ENCODE measurements at places on chromosomes 16 and 17.

GRCh38 chr16:15599303-15600070 lies 43.5 kb downstream of the MARF1 start:
- DNase-seq = no peak

DNA sequence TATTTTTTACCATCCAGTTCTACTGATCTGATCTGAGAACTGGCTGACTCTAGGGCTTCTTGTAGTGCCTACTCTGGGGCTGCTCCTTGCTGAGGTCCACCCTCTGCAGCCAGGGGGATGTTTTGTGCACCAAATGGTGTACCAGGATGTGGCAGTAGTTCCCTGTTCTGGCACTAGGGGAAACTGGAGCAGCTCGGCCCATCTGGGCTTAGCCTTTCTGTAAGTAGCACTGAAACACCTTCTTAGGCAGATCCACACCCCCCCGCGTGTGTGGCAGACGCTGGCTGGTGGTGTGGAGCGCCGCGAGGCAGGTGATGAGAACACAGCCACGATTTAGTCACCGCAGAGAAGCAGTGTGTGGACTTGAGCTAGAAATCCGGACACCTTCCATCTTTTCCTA lies 17.0 kb downstream of the DUSP14 start:
- no peak for DNase-seq

DNA sequence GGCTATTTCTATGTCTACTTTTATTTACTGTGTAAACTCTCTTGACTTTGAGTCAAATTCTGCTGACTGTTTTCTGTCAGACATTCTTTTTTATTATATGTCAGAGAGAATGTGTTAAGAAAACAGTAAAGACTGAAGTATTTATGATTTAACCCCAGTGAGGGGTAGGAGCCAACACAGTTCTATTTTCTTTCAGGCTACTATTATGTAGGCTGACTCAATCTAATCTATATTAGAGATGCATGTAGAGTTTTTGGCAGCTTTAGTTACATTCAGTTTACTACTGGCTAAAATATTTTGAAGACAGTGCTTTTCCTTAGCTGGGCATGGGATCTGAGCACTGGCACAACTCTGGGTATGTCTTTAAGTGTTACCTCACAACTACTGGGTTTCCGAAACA lies 1108.0 kb downstream of the CDH11 start:
- no peak for DNase-seq

DNA sequence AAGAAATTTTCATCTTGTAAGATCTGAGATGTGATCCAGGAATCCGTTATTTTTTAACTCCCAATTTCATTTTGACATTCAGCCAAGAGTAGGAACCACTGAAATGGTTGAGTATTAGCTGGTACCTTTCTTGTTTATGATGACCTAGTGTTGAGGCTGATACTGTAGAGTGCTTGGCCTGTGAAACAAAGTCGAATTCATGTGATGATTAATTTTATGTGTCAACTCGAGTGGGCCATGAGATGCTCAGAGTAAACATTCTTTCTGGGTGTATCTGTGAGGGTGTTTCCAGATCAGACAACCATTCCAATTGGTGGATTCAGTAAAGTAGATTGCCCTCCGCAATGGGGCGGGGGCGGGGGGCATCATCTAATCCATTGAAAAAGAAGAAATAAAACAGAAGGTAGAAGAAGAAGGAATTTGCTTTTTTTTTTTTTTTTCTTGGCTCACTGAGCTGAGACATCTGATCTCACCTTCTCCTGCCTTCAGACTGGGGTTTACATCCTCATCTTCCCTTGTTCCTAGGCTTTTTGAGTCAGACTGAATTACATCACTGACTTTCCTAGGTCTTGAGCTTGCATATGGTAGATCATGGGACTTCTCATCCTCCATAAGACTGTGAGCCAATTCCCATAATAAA lies 264.6 kb upstream of the KCNJ16 start:
- no peak for DNase-seq

- DNase-seq = no peak
Observed at GRCh38 chr16:79850348-79850747, 249.8 kb upstream of the MAF start.

DNA sequence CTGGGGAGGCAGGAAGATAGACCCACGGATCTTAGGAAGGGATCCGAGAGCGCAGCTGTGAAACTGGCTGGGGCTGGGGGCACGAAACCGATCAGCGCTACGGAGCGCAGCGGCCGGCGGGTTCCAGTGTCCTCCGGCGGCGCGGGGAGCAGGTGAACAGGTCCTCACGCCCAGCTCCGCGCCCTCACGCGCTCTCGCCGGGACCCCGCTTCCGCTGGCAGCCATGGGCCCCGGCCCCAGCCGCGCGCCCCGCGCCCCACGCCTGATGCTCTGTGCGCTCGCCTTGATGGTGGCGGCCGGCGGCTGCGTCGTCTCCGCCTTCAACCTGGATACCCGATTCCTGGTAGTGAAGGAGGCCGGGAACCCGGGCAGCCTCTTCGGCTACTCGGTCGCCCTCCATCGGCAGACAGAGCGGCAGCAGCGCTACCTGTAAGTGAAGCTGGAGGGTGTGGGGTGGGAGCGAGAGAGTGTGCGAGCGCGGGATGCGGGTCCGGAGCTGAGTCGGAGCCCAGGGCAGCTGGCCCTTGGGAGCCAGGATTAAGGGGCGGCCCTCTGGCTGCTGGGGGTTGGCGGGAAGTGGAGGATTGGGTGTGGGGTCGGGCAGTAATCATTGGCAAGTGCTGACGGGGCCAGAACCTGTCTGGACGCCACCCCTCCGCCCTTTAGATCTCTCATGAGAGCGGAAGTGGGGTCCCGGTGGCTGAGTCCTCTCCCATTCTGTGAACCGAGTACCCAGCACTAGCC lies 479 bp downstream of the ITGA3 start:
- peak; percentile 65 for DNase-seq

DNA sequence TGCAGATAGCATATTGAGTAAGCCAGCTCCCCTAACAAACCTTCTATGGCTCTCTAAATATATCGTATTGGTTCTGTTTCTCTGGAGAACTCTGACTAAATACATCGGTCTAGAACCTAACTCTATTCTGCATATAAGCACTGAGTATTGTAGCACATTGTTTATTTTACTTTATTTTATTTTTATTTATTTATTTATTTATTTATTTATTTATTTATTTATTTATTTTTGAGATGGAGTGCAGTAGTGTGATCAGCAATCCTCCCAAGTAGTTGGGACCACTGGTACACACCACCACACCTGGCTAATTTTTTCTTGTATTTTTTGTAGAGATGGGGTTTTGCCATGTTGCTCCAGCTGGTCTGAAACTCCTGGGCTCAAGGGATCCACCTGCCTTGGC lies 28.9 kb upstream of the HELZ start:
- no peak for DNase-seq

DNA sequence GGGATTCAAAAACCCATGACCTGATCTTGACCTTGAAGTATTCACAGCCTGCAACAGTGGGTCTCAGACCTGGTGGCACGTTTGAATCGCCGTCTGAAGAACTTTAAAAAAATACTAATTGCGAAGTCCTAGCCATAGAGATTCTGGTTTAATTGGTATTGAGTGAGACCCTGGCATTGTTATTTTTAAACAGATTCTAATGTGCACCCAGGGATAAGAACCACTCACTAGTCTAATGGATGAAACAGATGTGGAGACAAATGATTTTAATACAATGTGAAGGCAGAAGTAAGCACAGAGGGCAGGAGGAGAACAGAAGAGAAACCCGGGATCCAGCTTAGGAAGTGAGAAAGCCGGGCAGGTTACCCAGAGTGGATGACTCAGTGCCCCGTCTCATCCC lies 21.2 kb downstream of the TMEM98 start:
- DNase-seq = no peak

DNA sequence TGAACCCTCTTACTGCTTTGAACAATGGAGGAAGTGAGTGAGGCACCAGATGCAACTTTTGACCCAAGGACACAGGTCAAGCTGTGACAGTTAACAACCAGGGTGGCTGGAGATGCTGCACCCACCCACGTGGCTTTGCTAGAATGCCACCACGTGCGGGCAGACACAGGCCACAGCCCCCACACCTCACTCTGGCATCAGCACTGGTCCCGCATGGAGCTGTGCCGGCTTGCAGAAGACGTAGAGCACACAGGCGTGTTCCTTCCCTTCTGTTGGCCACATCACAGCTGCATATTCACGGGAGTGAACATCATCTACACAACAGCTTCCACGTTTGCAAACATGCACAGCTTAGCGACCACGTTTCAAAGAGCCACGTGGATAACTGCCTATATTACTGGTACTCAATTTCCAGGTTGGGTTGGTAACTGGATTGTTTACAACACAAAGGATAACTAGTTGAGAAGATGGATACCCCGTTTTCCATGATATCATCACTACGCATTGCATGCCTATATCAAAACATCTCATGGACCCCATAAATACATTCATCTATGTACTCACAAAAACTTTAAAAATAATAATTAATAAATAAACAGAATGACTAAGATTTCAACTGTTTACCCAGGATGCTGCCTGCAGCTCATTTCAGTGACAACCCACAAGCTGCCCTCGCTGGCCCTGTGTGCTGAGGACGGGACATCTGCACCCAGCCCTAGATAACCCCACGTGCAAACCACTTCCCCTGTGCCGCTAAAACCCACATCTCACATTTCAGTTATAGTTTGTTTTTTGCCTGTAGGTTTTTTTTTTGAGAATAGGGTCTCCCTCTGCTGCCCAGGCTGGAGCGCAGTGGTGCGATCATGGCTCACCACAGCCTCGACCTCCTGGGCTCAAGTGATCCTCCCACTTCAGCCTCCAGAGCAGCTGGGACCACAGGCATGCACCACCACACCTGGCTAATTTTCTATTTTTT lies 132.0 kb downstream of the ANKRD11 start:
- no peak for DNase-seq

DNA sequence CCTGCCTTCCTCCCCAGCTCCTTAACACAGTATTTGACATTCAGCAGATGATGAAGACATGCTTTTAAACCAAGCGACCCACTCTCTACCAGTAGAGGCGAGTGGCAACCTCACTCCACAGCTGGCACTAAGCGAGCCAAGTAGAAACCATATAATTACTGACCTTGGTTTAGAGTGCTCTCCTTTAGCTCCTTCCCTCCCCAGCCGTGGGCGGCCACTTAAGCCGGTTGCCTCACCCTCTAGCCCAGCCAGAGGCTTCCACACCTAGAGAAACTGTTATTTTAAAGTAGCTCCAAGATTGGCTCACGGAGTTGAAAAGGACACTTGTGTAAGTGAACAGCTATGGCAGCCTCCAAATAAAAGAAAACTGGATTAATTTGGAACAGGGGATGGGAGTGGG lies 109.1 kb upstream of the CRHR1 start:
- no peak for DNase-seq

DNA sequence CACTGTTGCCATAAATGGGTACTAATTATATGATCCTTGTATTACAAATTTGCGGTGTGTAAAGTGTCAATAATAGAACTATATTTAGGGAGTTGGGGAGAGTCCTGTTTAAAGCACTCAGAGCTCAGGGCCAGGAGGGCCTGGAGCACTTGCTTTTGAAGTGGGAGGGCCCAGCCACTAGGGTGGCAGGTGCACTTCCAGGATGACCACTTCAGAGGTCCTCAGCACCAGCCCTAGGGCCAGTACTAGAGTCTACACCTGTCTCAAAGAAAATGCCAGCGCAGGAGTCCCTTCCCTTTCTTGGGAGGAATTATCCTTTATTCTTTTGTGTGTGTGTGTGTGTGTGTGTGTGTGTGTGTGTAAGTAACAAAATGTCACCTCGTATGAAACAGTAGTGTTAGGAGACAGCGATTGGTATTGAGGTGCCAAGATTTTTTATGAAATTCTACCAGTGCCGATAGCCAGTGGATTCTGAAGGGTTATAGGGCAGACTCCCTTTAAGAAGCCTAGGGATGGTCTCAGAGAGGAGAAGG lies 31.9 kb downstream of the MYO18A start:
- DNase-seq = no peak

GRCh38 chr17:34579017-34579946 lies at the start of gene TMEM132E:
Gene TMEM132E, plus strand, starts transcription at chr17:34579582. Its CDS starts 1,495 bp downstream, at chr17:34581077.
- peak; percentile 47 for DNase-seq

DNA sequence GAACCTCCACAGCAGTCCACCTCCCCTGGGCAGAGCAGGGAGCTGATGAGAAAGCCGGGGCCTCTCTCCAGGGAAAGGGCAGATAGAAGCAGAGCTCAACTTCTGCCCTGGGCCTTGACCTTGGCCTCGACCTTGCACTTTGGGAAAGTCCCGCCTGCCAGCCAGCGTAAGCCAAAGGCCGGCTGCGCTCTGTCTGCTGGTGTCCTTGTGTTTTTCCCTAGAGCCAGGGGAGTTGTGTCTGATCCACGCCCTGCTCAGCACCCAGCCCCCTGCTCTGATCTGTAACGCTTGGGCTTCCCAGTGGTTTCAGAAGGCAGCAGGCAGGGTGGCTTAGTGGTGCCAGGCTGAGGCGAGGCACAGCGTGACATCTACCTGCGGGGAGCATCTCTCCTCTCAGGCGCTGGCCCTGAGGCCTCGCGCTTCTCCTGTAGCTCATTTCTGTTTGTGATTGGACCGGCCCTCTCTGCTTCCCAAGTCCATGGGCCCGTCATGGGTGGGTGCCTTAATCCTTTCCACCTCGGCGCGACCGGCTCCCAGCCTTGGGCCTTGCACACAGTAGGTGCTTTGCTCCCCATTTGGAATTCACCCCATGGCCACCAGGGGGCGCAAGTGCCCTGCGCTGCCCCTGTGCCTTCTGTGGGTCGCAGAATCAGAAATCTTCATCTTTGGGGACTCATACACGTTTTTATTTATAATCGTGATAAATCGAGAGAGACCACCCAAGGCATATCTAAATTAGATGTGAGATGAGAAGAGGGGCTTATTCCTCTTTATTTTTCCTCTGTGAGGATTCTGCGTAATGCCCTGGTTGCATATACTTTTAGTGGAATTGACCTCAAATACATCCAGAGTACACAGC lies 24.2 kb downstream of the SGSH start:
- no peak for DNase-seq

DNA sequence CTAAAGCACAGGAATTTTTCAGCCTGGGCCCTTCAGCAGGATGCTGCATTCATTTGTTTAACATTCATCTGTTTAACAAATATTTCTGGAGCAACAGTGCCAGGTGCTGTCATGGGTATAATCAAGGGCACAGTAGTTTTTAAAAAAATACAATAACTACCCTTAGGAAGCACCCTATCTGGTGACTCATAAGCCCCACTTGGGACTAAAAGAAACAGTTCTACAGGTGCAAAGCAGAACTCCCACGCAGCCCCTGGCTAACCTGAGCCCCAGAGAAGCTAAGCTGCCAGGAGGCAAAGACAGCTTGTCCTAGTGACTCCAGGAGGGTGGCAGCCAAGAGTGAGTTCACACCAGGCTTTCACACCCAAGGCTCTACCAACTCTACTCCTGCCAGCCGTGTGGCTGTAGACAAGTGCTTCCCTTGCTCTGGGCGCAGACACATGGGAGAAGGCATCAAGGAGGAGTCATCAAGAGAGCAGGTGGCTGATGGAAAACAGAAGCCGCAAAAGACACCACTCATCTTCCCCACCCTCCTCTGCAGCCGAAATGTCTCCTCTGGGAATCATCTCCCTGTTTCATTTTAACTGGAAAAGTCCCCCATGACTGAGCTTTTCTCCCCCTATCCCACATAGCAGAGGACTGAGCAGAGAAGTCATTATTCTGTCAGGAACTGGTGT lies 14.4 kb downstream of the CUEDC1 start:
- no peak for DNase-seq

- no peak for DNase-seq
Observed at GRCh38 chr16:53681354-53681753, 22.3 kb downstream of the RPGRIP1L start.
